ENCODE measurements at places on chromosomes 1 and 21.

DNA sequence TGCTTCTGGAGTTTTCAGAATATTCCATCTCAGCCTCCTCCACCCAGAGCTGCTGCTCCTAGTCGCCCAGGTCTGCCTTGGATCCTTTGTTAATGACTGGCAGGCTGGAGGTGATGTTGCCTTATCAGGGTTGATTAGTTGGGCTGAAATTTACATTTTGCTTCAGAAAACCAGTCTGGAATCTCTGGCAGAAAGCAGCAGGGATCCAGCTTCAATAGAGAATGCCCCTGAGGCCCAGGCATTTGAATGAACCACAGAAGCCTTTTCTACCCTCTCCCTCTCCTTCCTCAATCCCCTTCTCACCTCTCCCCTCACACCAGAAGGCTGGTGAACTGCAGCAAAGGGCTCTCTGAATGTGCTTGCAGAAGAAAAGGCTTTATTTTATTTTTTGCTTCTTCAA is 83.2 kb downstream of the PLXNA2 start:
- no peak for DNase-seq

DNA sequence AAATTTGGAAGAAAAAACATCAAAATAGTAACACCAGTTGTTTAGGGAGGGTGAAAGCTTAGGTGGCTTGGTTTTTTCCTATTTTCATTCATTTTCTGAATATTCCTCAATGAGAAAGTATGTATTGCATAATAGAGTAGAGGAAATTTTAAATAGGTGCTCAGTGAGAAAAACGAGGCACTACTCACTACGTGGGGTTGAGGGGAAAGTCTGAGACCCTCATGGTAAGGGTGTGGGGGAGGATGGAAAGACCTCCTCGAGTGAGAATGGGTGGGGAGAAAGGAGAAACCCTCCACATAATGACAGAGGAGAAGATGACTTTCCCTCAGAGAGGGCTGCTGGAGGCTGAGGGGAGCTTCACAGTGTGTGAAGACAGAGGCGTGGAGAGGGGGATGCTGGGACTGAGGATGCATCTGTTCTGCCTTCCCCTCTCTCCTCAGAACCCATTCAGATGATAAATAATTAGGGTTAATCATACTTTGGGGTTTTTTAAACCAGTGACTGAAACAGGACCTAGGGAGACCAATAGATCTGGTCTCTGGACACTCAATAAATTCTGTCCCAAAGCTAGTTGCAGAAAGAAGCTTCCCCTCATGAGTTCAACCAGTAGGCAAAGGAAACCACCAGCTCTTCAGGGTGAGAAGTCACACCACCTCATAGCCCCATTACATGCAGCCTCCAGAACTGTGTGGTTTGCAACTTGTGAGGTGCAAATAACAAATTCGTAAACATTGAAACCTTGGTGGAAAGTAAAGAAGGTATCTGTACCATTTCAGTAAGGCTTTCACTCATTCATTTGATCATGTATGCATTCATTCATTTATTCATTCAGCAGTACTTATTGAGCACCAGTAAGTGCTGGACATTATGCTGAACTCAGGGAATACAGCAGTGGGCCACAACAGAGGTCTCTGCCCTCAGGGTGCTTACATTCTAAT is 17.1 kb downstream of the SLAMF7 start:
- no peak for DNase-seq

GRCh38 chr1:115073298-115074087 is 15.8 kb downstream of the TSPAN2 start:
- no peak for DNase-seq

DNA sequence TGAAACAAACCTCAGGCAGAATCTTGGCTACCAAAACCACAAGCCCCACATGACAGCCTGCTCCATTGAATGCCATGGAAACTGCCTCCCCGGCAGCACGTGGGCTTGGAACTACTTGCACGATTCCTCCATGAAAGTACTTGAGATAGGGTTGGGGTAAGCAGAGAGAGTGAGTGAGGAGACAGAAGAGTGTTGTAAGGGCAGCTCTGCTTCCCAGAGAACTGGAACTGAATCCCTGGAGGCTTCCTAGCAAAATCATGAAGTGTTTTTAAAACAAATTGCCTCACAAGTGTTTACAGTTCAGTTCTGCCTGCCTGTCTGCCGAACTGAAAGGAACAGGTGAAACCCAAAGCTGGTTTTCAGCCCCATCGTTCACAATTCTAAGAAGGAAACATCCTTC is 35.3 kb upstream of the DNASE2B start:
- no peak for DNase-seq

DNA sequence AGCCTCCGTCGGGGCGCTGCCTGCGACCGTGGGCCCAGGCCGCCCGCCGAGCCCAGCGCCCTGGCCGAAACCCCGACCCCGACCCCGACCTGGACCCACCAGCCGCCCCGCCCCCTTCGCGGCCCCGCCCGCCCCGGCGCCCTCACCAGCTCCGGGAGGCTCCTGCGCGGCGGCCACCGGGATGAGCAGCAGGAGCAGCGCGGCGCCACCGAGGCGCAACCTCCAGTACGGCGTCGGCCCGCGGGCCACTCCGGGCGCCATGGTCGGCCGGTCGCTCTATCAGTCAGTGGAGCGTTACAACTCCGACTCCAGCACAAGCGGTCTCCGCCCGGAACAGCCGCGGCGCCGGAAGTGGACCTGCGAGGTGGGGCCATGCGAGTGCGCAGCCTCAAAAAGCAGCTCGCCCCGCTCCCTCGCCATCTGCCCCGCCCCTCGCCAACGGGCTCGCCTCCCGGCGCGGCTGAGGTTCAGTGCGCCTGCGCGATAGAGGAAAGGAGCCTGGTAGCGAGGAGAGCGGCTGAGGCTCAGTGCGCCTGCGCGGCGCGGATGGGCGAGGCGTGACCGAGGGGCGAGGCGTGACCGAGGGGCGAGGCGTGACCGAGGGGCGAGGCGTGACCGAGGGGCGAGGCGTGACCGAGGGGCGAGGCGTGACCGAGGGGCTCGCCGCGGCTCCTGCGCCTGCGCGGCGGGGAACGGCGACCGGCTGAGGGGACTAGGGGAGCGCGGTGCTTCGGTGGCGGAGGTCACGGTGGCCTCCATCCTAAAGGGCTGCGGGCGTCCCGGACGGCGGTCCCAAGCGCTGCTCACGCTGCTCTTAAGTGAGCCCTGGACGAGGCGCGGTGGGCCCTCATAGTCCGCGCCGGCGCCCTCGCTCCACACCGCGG is at the start of gene PTTG1IP:
Gene PTTG1IP (minus strand): TSS at position 335 of the 884 bp plus-strand sequence. CDS start 74 bp downstream, at position 261.
- peak; percentile 99 for DNase-seq

- DNase-seq: no peak
Measured at GRCh38 chr1:114286960-114287359, 133.3 kb upstream of the SYT6 start.

DNA sequence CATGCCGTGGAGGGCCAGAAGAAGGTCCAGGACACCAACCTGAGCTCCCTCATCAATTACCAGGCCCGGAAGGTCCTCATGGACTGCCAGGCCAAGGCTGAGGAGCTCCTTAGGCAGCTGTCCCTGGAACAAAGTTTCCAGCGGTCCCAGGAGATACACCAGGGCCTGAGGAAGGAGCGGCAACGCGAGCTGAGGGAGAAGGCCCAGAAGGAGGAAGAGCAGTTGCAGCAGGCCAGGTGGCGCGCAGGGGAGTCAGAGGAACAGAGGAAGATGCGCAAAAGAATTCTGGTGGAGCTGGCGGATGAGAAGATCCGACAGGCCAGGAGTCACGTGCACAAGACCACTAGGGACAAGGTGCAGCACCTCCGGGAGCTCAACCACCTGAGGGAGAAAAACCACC is 1.5 kb downstream of the CCDC185 start:
- no peak for DNase-seq

GRCh38 chr1:31434101-31434871 is 21.3 kb downstream of the SERINC2 start:
- DNase-seq: no peak

- DNase-seq: no peak
Measured at GRCh38 chr1:96703186-96703585, 18.4 kb upstream of the PTBP2 start.

DNA sequence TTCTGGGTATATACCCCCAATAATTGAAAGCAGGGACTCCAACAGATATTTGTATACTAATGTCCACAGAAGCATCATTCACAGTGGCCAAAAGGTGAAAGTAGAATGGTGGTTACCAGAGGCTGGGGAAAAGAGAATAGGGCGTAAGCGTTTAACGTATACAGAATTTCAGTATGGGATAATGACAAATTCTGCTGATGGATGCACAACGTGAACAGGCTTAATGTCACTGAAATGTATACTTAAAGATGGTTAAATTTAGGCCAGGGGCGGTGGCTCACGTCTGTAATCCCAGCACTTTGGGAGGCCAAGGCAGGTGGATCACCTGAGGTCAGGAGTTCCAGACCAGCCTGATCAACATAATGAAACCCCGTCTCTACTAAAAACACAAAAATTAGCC is 4.4 kb upstream of the NFYC start:
- no peak for DNase-seq

- peak; percentile 4 for DNase-seq
Measured at GRCh38 chr1:199463521-199464127, 563.9 kb upstream of the NR5A2 start.

DNA sequence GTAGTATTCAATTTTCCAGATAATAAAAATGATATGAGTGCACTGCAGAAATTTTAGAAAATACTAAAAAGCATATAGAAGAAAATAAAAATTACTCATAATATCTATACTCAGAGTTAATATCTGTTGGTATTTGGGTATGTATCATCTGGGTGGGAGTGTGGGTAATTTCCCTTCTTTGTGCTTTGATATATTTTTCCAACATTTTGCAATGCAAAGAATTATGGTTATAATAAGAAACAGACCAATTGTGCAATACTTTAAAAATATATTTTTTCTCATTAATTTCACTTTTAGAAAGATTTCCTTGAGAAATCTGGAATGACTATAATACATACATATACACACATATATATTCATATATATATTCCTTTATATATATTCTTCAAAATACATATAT is 665.7 kb downstream of the ADGRL2 start:
- no peak for DNase-seq

DNA sequence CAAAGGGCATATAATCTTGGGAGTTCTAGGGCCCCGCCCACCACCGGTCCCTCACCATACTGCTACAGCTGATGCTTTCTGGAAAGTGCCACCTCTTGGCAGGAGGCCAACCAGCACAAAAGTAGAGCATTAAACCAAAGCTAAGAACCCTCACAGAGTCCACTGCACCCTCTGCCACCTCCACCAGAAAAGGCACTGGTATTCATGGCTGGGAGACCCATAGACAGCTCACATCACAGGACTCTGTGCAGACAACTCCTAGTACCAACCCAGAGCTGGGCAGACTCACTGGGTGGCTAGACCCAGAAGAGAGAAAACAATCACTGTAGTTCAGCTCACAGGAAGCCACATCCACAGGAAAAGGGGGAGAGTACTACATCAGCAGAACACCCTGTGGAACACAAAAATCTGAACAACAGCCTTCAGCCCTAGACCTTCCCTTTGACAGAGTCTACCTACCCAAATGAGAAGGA is 10.8 kb downstream of the THEM4 start:
- DNase-seq: peak; percentile 86

- no peak for DNase-seq
Measured at GRCh38 chr1:100323419-100324106, 28.7 kb upstream of the CDC14A start.

DNA sequence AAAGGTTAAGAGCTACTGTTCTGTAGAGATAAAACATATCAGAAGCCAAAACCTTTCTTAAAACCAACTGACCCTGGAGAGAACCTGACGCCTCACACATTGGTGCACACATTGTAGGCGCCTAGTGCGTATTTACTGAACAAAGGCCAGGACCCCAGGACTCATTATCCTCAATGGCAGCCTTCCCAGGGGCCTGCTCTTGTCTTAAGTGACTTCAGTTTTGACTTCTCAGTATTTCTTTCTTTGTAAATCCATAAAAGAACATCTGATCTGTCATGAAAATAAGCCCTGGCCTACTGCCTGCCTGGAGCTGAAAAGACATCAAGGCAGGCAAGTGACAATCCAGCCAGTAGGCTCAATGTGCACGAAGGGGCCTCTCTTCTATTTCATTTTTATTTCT is 27.6 kb downstream of the ABCA4 start:
- DNase-seq: no peak

- DNase-seq: no peak
Measured at GRCh38 chr1:58724483-58724882, 24.6 kb upstream of the MYSM1 start.

DNA sequence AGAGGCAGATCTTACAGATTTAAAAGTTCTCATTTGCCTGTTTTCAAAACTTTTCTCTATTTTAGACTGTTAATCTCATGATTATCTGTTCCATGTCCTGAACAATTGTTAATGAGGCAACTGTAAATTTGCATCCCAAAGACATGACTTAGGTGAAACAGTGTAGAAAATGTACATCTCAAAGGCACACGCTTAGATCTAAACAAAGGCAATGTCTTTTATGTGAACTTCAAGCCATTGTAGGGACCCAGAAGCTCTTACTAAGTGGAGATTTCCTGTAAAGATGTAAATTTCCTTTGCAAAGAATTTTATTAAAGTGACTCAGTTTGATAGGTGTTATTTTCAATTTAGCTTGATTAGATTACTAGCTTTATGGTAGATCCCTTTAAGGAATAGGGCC is 125.2 kb upstream of the F3 start:
- DNase-seq: no peak

DNA sequence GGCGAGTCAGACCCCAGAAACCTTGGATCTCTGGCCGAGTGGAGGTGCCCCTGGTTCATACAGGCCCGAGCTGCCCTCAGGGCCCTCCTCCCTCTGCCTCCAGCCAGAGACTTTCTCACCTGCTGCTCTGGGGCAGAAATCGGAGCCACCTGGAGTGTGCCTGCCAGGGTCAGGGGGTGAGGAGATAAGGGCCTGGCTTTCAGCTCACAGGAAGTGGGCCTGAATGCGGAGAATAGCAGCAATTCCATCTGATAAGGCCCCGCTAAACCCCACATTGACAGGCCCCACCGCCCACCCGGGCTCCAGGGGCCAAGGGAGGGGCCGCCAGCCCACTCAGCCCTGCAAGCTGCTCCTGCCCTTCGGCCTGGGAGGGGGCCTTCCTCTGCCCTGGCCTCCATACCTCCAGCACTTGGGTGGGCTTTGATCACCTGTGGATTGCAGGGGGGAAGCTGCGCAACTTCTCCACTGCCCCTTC is 123.7 kb upstream of the ARHGEF16 start:
- no peak for DNase-seq

- no peak for DNase-seq
Measured at GRCh38 chr21:41684381-41685245, 82.2 kb downstream of the RIPK4 start.

- DNase-seq: peak; percentile 32
Measured at GRCh38 chr1:223129229-223129901, 13.7 kb downstream of the TLR5 start.

GRCh38 chr1:56424744-56425493 is 154.4 kb downstream of the PLPP3 start:
- no peak for DNase-seq

GRCh38 chr1:11990303-11991032 is 10.2 kb downstream of the MFN2 start:
- no peak for DNase-seq

Measured in central memory CD4-positive, alpha-beta T cell (primary cell).